ENCODE measurements at places on chromosomes 1 and 21.

GRCh38 chr1:201584471-201585092, 45.7 kb downstream of the NAV1 start:
- DNase-seq: no peak

DNA sequence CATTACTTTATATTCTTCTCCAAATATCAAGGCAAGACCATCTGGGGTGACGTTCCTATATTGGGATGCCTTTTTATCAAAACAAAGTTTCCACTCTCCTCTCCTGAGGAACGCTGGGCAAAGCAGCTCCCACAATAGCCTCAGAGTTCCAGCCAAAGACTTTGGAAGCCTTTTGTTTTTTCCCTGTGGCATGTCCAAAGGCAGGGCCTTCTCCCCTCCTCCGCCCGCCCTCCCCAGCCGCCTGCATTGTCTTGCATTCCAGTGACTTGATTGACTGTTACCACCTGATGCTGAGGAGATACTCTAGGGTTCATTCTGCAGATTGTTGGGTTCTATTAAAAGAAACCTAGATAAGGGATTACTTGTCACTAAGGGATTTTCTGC, 43.5 kb downstream of the PROX1 start:
- peak; percentile 57 for DNase-seq

DNA sequence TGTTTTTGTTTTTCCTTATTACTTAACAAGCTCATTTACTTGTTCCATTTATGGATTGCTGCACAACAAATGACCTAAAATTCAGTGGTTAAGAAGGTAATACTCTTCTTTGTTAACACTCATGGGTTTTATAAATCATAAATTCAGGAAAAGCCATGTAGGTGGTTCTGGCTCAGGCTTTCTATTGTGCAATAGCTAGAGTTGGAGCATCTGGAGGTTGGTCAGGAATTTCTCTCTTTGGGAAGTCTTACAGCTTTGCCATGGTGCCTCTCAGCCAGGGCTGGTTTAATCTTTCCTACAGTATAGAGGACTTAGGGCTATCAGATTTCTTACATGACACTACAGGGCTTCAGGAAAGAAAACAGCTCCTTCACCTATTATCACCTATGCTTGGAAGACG, 1677.1 kb downstream of the KCNT2 start:
- no peak for DNase-seq

DNA sequence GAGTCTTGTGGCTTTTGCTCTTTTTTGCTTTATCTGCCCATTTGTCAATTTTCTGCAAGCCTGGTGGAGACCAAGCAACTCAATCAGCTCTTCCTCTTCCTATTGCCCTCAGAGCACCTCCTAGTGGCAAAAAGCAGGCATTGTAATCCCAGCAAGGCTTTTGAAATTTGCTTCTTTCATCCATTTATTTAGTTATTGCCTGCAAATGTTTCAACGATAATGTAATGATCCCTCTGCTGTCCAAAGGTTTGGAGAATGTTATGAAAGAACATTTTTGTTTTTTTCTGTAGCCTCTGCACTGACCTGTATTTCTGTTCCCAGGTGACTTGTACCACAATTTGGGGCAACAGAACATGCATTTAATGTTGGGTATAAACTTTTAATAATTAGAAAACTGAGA, 127.8 kb downstream of the GABPA start:
- no peak for DNase-seq

DNA sequence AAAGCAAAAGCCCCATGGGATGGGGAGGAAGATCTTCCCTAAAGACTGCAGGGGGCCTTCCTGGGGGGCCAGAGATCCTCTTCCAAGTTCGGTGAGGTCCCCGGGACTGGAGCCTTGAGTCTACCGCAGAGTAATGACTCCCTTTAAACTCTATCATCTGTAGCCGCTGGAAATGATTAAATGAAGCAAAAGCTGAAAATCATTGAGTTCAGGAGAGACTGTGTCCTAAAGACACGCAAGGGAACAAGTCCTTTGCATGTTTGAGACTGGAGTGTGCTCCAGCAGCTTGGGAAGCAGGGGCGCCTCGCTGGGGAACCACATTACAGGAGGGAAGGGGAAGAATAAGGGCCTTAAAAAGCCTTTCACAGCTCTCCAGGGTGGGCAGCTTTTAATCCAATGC, 70.2 kb downstream of the WDR4 start:
- no peak for DNase-seq

- DNase-seq: no peak
These were observed 1114.2 kb downstream of the PLA2G4A start for GRCh38 chr1:187942986-187943385.

- no peak for DNase-seq
These were observed 31.9 kb upstream of the POFUT2 start for GRCh38 chr21:45319461-45320211.

DNA sequence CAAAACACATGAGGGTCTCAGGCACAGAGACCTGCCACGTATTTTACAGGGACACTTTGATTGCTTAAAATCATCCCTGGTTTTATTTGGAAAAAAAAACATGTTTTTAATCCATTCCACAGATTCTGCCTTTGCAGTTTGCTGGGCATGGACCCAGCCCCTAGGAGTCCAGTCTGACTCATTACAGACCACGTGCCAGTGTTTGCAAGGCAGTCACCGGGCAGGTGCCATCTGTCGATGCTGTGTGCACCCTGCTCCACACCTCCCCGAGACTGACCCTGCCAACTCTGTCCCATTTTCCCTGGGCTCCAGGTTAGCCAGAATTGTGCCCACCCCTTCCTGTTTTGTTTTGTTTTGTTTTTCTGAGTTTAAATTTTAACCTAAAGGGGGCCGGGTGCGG, 148.4 kb upstream of the TMEM51 start:
- no peak for DNase-seq

- no peak for DNase-seq
These were observed 37.5 kb upstream of the PRDM2 start for GRCh38 chr1:13662493-13662892.

DNA sequence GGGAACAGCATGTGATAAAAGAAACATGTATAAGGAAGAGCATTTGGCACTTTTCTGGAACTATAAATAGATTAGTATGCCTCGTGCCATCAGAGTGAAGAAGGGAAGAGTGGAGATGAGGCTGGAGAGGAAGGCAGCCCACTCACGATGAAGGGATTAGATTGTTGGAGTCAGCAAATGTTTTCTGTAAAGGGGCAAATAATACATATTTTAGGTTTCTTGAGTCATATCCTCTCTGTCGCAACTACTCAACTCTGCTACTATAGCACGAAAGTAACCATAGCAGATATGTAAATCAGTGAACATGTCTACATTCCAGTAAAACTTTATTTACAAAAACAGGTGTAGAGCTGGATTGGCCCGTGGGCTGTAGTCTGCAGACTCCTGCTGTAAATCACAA, 147.8 kb downstream of the TENT5C start:
- DNase-seq: no peak

DNA sequence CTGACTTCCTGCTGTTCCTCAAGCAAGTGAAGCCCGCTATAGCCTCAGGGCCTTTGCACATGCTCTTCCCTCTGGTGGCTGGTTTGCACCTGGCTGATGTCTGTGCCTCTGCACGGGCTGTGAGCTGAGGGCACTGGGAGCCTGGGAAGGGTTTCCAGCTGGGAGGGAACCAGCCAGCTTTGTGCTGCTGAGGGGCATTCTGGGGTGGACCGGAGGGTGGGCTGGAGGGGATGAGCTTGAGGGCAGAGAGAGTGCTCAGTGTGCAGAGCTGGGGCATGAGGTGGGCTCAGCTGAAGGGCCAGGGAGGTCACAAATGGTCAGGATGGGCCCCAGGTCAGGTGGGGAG, 305.7 kb downstream of the MATN1 start:
- no peak for DNase-seq

- DNase-seq: no peak
These were observed 5.2 kb downstream of the GPR25 start for GRCh38 chr1:200877839-200878551.
